ENCODE measurements at places on chromosomes 1 and 21.

DNA sequence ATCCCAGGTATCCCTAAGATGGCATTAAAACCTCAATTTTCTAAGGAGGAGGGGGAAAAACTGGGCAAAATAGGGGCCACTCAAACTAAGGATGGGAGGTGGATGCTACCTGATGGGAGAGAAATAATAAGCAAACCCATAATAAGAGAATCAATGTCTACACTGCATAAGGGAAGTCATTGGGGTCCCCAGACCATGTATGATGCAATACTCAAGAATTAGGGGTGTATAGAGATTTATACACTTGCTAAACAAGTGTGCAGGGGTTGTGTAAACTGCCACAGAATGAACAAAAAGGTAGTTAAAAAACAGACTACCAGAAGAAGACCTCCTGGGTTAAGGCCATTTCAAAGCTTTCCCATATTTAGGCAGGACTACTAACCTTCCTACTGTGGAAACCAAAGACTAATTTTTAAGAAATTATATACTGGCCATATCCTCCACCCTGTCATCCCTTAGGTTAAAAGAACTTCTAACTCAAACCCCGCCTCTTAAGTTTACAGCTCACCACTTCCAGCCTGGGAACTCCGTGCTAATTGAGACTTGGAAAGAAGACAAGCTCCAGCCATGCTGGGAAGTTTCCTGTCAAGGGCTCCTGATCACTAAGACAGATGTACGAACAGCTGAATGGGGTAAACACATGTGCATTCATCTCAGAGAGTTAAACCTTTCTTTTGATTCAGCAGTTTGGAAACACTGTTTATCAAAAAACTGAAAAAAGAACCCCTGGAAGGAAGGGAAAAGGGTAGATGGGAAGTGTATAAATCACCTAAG is 64.4 kb upstream of the TLR5 start:
- no peak for DNase-seq

DNA sequence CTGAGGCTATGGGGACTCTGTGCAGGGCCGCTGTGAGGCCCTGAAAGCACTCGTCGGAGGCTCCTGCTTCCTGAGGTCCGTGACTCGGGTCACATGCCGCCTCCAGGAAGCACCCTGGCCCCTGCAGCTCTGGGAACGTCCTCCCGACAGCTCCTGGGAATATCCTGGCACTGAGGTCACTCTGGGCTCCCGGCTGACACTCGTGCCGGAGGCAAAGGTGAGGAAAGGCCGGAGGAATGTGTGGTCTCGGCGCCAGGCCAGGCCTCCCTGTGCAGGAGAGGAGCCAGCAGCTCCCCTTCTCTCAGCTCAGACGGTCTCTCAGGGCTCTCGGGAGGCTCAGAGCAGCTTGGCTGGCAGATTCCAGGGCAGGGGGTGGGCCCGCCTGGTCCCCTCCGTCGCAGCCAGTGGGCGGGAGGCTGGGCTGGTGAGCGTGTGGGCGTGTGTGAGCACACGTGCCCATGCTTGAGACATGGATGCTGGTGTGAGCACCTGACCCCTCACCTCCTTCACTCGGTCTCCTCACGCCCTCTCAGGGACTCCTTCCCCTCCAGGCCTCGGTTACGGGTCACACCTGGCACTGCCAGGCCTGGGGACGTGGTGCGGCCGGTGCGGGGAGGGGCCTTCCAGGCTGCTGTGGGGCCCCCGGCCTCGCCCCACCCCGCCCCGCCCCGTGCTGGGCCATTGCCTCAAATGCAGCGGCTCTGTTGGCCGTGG is 5.5 kb upstream of the RNF223 start:
- no peak for DNase-seq

DNA sequence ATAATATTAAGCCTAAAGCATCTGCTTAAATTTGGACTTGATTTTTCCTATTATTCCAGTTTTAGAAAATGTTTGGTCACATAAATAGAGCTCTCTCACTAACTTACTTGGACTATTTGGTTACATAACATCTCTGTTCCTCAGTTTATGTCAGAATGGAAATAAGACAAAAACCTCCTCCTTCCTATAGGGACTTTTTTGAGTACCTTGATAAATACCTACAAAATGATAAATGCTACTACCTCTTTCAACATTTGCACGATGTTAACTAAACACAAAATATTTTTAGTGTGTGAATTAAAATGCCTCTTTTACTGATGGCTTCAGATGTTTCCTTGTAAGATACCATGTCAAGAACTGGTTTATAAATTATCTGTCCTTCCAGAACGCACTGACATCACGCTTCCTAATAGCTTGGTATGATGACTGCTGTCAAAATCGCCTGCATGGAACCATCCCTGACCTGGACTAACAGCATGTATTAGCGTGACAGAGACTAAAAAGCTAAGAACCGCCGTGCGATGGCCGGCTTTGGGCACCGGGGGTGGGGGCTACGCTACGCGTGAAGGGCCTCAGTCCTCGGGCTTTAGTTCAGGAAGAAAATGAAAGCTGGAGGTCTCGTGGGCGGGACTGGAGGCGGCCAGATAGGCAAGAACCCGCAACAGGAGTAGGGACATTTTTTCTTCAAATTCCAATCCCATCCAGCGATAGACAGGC is 133.2 kb upstream of the BARHL2 start:
- DNase-seq: no peak

GRCh38 chr1:17674726-17675500 is 80.2 kb upstream of the ACTL8 start:
- DNase-seq: no peak

GRCh38 chr21:34701726-34702125 is 32.9 kb downstream of the CLIC6 start:
- DNase-seq: no peak

- DNase-seq: no peak
Observed at GRCh38 chr1:119917304-119918055, 21.2 kb upstream of the ADAM30 start.

GRCh38 chr1:84959294-84959693 is 37.6 kb downstream of the MCOLN2 start:
- no peak for DNase-seq

GRCh38 chr1:228770779-228771223 is 35.5 kb downstream of the RHOU start:
- DNase-seq: no peak

GRCh38 chr21:44092211-44092610 is 15.0 kb upstream of the PWP2 start:
- no peak for DNase-seq

Data from T-helper 17 cell (primary cell).